ENCODE measurements at places on chromosomes 2 and 18.

DNA sequence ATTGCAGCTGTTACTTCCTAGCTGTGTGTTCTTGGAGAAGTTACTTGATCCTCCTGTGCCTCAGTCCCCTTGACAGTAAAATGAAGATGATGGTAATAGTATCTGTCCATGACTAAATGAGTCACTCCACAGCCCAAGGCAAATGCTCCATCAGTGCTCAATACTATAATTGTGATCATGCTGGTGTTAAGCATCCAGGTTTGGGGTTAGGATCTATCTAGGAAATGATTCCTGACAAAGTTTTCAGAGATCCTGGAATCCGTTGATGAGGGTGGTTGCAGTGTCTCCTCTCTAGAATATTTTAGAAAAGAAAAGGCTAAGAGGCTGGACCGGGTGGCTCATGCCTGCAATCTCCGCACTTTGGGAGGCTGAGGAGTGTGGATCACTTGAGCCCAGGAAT lies 2.7 kb upstream of the PRELID3A start:
- DNase-seq = no peak

- no peak for DNase-seq
These were observed 32.3 kb downstream of the UBXN4 start for GRCh38 chr2:135773917-135774316.

DNA sequence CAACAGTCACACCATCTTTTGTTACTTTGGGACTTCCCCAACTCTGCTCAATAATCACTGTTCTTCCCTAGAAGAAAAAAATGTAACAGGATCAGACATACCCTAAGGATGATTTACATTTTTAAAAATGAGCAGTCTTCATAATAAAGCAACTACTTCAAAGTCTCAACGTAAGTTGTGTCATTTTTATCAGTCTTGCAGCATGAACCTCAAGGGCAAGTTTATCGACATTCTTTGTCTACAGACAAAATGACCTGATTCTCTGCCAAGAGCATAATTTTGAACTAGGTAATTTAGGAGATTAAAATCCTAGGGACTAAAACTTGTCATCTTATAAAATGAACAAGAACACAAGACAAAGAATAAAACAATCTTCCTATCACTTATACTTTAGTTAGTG lies 2.3 kb downstream of the HSPD1 start:
- DNase-seq = no peak

DNA sequence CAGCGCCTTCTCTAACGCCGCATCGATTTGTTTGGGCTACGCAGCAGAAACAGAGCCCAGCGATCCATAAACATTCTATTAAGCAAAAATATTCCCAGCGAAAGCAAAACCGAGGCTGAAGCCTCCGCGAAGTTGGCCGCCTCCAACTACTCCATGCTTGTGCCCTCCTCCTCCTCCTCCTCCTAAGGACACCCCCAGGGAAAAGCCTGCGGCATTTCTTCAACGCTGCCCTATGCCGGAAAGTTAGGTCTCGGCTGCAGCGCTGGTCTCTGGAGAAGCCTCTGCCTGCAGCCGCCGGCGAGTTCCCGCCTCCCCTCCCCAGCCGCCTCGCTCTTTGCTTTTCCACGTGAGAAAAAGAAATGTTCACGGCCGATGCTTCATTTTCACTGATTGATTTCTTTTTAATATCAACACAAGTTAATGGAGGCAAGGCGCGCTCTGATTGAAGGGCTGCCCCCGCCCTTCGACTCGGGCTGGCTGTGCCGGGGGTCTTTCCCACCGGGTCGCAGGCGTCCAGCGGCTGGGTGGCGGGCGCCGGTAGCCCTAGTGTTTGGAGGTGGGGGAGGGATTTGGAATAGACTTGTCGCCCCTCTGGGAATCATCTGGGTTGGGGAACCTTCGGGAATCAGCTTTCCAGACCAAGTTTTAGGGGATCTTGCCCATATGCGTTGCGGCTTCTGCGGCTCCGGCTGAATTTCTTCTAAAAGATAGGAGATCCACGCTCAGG lies 3.9 kb downstream of the NRP2 start:
- no peak for DNase-seq

DNA sequence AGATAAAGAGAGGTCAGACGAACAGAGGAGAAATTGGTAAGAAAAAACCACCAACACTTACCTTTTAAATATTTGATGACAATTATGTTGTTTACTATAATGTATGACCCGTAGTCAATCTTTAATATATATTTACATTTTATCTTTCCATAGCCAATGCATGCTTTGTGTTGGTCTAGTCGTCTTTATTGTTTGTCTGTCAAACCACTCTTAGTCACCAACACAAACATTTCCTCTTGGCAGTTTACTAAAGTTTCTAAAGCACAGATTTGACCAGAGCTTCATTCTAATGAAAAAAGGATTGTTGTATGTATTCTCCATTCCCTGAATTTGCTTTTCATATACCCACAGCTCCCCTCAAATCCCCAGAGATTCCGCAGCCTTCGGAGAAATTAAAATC lies 784.7 kb upstream of the PIK3C3 start:
- no peak for DNase-seq

DNA sequence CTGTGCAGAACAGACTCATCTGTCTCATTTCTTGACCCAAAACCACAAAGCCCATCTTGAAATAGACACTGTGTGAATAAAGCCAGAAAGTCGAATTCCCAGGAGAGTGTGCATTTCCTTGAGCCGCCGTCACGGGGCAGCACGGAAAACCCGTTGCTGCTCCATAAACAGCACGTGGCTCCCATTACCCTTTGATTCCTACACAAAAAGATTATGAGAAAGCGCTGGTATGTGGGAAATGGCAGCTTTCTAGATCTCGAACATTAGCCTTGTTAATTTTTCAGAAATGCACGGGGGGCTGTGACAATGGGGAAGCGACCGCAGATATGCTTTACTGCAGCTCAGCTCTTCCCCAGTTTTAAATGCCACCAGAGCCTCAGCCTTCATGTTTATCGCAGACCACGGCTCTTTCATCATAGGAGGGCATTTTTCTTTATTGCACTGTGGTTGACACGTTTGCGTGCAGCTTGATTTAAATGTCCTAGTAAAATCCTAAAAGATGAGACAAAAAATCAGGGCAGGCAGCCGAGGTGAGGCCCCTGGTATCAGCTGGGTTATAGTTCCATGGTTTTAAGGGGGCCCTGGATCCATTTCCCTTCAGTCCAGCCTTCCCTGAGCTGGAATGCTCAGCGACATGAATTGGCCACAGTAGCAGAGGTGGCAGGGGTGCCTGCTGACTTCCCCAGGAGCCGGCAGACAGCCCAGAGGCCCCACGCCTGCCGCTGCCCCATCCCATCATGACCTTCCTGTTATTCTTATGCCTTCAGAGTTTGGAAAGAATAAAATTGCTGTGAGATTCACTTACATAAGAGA lies 249.3 kb downstream of the NDUFA10 start:
- DNase-seq = no peak

DNA sequence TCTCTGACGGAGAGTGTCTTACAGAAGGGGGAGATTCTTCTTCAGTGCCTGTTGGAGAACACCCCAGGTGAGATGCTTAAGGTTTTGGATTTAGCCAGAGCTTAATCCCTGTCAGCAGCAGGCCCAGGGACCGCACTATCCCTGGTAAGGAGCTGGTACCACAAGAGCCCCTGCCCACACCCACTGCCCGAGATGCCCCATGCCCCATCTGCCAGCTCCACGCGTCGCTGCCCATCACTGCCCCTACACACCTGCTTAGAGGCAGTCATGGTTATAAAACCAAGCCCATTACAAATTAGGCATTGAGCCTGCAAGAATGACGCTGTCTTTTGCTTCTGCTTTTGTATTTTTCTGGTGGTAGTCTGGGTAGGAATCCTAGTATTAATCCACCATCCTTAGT lies 21.7 kb downstream of the CEP68 start:
- no peak for DNase-seq

DNA sequence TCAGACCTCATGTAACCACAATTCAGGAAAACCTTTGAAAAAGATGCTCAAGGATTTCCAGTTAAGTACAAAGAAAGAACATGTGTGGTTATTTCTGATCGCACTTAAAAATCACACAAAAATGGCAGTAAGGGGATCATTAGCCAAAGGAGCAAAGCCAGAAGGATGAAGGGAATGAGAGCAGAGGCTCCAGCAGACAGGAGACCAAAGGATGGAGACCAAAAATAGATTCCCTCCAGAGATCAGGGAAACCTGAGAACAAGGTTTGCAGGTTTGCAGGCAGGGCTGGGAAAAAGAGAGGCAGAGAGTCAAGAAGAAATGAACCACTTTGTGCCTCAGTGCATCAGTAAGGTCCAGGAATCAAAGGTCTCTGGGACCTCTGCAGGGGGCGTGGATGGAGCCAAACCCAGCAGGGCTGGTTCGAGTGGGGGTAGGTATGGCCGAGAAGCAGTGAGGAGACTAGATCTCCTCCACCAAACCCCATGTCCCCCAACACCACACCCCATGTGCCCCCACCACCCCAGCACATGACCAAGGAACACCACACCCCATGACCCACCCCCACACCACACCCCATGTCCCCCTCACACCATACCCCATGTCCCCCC lies 98.5 kb upstream of the GPC1 start:
- no peak for DNase-seq

- no peak for DNase-seq
These were observed 5.5 kb upstream of the TSPYL6 start for GRCh38 chr2:54261537-54261936.

DNA sequence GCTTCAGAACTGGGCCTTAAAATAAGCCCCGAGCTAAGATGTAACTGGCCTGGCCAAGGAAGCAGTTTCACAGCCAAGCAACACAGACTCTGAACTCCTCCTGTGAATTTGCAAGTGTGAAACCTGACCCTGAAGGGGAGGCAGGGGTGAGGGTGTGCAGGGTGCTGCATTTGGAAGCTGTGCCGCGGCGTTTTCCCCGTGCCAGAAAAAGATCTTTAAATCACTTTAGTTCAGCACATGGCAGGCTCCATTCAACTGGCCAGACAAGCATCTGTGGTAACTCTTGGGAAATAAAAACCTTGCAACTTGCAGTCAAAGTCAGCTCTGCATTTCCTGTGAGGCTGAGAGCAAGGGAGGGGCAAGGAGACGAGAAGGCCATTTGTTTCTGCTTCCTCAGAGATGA lies 209.3 kb upstream of the SOX11 start:
- no peak for DNase-seq

DNA sequence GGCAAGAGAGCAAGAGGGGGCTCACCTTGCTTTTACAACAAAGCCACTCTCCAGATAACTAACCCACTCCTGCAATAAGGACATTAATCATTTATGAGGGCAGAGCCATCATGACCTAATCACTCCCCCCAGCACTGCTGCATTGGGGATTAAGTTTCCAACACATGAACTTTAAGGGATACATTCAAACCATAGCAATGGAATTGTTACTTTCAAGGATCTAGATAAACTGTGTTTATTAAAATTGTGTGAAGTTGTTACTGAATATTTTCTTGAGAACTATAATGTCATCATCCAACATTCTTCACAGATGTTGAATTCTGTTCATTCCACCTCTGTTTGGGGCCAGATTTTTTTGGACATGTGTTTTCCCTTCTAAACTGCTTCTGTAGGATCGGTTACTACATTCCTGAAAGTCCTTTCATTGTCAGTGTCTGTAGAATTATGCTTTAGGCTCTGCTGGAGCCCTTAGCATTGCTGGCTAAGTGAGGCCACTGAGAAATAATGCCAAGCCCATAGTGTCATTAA lies 50.4 kb downstream of the SPATS2L start:
- no peak for DNase-seq

- no peak for DNase-seq
These were observed 142.9 kb downstream of the RNF144A start for GRCh38 chr2:7060156-7060555.

DNA sequence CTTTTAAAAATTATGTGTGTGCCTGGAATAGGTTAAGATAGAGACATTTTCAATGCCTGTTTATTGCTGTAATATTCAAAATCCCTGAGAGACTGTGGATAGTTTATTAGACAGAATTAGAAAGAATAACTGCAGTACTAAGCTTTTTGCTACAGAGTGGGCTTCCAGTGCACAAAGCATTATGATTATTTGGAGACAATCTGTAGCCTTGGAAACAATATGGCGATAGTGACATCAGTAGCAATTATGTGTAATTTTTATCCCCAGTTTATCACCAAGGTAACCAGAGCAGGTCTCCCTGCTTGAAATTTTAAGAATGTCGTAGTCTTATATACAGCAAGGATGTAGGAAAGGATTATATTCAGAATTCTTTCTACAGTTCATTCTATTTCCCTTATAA lies 100.0 kb downstream of the MYO3B start:
- no peak for DNase-seq

DNA sequence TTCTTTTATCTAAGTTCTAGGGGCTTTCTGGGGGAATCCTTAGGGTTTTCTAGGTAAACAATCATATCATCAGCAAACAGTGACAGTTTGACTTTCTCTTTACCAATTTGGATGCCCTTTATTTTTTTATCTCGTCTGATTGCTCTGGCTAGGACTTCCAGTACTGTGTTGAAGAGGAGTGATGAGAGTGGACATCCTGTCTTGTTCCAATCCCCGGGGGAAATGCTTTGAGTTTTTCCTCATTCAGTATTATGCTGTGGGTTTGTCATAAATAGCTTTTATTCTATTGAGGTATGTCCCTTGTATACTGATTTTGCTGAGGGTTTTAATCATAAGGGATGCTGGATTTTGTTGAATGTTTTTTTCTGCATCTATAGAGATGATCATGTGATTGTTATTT lies 549.5 kb downstream of the EPHA4 start:
- no peak for DNase-seq

- no peak for DNase-seq
These were observed 72.1 kb upstream of the MAP4K4 start for GRCh38 chr2:101625387-101625786.

GRCh38 chr18:78607221-78607620 lies 372.4 kb upstream of the SALL3 start:
- DNase-seq = no peak

GRCh38 chr2:241843321-241844065 lies 15.2 kb downstream of the PDCD1 start:
- no peak for DNase-seq

DNA sequence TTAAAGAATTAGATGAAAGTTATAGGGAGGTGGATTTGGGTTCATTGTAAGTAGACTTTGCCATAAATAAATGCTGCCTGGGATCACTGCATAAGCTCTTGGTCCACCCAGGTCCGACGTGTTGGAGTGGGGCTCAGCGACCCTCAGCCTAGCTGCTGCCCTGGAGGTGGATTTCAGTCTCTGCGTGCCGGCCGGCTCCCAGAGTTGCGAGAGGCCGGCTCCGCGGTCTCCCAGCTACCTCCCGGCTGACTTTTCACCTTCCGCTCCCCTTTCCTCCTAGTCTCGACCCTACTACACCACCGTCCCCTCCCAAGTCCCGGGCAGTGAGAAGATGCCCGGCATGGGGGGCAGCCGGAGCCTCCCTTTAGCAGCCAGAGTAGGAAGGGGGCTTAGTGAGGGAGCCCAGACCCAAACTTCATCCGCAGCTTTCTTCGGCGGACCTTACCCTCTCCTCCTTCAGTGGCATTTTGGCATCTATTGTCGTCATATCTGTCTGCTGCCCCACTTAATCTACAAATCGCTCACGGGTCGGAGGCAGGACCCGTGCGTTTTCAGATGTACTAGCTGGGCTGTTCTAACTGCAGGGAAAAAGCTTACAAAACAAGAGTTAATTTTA lies 8.1 kb downstream of the EMX1 start:
- no peak for DNase-seq

All from hypothalamus (tissue), 51 donors.